ENCODE measurements at places on chromosomes 3 and 15.

GRCh38 chr3:20160230-20160629 is 25.8 kb downstream of the SGO1 start:
- no peak for DNase-seq

DNA sequence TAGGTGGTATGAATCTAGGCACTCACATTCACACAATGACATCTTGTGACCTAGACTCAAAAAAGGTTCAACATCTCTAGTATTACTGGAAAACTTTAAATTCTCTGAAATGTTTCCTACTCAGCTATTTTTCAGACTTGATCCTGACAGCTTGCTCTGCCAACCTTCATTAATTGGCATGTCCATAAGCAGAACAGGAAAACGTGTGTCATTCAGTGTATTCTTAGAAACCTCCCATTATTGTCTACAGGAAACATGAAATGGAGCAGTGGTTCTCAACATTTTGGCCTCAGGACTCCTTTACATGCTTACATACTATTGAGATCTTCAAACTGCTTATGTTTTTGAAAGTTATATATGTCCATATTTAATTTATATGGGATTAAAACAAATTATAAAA is 363.2 kb downstream of the NAALADL2 start:
- DNase-seq, result no peak

DNA sequence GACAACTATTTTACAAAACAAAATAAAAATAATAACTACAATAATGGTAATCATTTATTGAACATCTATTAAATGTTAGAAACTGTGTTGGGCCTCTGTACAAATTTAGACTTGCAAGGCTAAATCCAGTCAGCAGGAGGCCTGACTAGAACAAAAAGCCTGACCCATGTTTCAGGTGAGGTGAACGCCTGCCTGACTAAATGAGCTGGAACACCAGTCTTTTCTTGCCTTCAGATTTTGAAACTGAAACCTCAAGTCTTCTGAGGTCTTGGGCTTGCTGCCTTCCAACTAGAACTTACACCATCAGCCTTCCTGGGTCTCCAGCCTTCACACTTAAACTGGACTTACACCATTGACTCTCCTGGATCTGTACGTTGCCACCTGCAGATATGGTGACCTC is 706.9 kb downstream of the TBL1XR1 start:
- no peak for DNase-seq

- DNase-seq, result no peak
Measured at GRCh38 chr3:144511346-144511745, 539.7 kb downstream of the DIPK2A start.

- peak; percentile 55 for DNase-seq
Measured at GRCh38 chr15:76123031-76123430, 63.2 kb downstream of the TMEM266 start.

DNA sequence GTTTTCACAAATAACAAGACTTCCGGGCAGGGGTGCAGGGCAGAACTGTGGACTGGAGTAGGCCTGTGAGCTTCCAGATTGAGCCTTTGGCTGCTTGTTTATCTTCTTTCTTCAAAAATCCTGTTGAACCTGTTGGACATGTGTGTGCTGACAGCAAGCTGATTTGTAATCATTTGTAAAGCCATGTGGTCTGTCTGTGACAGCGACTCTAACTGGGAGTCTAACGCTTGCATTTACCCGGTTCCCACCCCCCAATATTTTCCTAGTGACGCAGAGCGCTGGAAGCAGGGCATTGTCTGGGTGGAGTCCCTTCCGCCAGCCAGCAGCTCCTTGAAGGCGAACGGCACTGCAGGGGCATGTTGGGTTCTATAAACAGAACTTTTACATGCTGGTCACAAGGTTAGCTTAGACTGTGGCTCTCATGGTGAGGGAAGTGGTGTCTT is 85.7 kb upstream of the MYZAP start:
- peak; percentile 88 for DNase-seq

GRCh38 chr15:99447497-99448371 is 118.0 kb upstream of the MEF2A start:
- peak; percentile 53 for DNase-seq

- DNase-seq, result no peak
Measured at GRCh38 chr15:69604072-69604411, 151.4 kb downstream of the RPLP1 start.

GRCh38 chr3:156530980-156531379 is 23.9 kb downstream of the SSR3 start:
- DNase-seq, result no peak

- no peak for DNase-seq
Measured at GRCh38 chr3:32306072-32306471, 67.6 kb downstream of the CMTM8 start.

- no peak for DNase-seq
Measured at GRCh38 chr3:89392991-89393390, 285.6 kb downstream of the EPHA3 start.

GRCh38 chr15:65033659-65034269 is 4.3 kb upstream of the MTFMT start:
- DNase-seq, result no peak

GRCh38 chr15:89825271-89825940 is 10.8 kb upstream of the ANPEP start:
- no peak for DNase-seq

- peak; percentile 68 for DNase-seq
Measured at GRCh38 chr15:78422571-78423340, 15.3 kb upstream of the IREB2 start.

GRCh38 chr15:27219636-27220035 is 248.7 kb downstream of the GABRG3 start:
- DNase-seq, result no peak

DNA sequence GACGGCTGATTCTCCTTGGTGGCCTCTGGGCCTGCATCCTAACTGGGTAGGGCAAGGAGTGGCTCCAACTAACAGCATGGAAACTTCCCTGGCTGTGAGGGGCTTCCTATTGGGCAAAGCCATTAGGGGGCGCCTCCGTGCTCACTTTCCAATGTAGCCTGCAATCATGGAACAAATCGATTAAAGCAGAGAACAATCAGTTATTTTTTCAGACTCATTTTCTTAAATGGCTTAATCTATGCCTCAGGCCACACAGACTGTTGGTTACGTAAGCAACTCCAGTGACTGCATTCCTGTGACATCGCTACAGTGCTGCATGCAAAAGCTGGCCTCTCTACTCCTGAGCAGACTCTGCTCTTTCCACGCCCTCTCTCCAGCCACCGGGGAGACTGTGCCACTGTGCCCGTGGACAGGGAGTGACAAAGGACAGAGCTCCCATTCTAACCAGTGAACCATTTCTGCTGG is 278.9 kb downstream of the KLF13 start:
- DNase-seq, result no peak

DNA sequence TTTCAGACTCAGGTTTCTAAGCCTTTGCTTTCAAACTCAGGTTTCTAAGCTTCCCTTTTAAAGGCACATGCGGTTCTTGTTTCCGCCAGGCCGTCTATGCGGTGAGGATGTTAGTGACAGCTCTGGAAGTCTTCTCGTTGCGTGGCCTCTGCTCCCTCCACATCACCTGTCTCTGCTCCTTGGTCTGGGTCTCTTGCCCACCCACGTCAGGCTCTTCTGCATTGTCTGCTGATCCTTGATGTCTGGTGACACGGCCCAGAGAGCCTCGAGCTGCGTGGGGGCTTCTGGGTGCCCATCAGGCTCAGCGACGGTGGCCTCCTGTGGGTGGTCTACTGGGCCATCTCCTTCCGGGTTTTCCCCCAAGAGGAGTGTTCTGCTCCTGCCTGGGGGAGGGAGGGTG is 30.5 kb downstream of the KLF13 start:
- DNase-seq, result no peak

DNA sequence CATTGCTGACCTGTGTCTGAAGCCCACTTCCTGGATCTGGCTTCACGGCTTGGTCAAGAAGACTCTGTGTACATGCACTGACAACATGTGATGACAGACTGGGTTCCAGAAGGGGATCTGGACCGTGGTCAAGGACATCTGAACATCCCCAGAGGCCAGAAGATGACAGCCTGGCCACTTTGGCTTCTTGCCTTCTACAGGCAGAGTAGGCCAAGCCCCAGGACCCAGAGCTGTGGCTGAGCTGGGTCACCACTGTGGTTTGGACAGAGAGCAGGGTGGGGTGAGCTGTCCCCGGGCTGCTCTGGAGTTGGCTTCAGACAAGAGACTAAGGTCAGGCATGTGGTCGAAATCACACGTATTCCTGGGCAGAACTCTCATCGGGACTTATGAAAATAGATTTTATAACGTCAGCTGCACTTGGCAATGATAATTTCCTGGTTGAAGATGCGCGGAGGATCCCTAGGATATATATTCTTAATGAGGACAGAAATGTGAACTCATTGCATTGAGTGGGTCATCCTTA is 114.1 kb upstream of the FRMD4B start:
- DNase-seq, result peak; percentile 43

- no peak for DNase-seq
Measured at GRCh38 chr15:62071711-62072308, 5.0 kb downstream of the C2CD4A start.

- no peak for DNase-seq
Measured at GRCh38 chr3:125151916-125152315, 60.6 kb downstream of the SLC12A8 start.

DNA sequence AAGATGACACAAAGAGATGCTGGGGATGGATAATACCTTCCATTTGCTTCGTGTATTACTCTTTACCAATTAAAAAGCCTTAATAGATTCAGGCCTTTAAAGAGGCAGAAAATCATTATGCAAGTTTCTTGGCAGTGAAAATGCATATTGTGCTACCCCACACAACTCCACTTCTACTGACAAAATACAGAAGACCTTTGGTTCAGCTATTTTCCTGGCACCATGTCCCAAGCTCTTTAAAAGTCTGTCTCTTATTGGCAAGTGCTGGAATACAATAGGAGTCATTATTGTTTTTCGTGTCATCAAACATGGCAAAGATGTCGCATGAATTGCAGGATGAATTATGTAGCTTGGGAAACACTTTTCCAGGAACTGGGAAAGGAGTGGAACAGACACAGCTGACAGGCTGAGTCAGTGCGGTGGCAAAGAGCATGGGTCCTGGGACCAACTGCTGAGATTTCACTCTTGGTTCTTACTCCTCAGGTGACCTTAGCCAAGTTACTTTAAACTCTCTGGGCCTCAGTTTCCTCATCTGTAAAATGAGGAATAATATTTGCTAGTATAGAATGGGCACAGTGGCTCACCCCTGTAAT is 5.5 kb upstream of the TSPAN3 start:
- DNase-seq, result no peak

- peak; percentile 91 for DNase-seq
Measured at GRCh38 chr15:78565097-78565950, at the start of gene CHRNA5. TSS of gene CHRNA5 (plus strand) at chr15:78565520. CDS start at chr15:78565720, 200 bp downstream.

DNA sequence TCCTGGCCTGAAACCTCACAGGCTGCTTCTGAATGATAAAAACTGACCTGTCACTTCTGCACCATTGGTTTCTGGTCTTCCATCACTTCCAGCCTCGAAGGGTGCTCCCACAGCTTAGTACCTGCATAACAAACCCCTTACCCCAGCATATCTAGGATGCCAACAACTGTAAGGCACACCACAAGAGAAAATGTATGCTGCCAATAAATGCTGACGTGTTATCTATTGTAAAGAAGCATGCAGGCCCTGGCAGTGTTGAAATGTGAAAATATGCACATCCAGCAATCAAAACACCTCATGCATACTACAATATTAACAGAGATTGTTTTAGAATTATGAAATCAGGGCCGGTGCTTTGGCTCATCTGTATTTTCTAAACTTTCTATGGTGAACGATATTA is 242.0 kb upstream of the NSMCE3 start:
- DNase-seq, result no peak
